Activated T-helper 1 cell treated with Interleukin-2 at 50 U/mL for 16 hours (primary cell): ENCODE measurements at places on chromosomes 13 and 19.
A peak's percentile ranks its signal among the peaks of the same experiment; 100 is the strongest.

GRCh38 chr19:55014714-55015113, 23.4 kb downstream of the GP6 start:
- DNase-seq: no peak

DNA sequence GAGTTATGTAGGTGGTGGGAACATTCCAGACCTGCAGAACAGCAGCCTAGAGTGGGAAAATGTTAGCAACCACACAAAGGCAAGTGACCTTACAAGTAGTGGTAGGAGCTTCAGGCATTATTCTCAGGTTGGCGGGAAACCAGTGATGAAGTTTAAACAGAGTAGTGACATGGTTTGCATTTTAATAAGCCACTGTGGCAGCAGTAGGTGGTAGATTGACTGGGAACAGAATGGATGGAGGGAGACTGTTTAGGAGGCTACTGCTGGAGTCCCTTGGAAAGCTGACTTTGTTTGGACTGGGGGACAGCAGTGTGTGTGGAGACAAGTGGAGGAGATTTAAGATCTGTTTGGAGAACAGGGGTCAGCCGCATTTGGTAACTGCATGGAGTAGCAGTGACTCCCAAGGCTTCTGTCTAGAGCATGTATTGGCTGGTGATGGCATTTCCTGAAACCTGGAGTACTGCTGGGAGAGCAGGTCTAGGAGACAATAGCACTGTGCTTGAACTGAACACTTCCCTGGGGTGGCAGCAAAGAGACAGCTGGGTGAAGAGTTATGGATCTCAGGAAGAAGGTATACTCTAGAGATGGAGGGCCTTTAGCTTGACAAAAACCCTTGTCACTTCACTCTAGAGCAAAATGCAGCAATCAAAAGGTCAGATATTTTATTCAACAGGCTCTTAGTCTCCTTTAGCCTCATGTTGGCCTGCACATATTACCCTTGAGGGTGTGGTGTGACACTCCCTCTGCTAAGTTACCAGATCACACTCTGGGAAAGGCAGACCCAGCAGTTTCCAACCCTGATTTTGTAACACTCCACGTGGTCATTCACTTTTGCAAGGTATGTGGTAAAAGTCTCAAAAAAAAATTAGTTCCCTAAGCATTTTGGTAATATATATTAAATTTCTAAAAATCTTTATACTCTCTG, 70.3 kb downstream of the DHRS12 start:
- no peak for DNase-seq

GRCh38 chr19:4305659-4306058, 1.3 kb downstream of the FSD1 start:
- no peak for DNase-seq

- DNase-seq: no peak
Observed at GRCh38 chr19:55206664-55207500, 2.4 kb downstream of the PTPRH start.

DNA sequence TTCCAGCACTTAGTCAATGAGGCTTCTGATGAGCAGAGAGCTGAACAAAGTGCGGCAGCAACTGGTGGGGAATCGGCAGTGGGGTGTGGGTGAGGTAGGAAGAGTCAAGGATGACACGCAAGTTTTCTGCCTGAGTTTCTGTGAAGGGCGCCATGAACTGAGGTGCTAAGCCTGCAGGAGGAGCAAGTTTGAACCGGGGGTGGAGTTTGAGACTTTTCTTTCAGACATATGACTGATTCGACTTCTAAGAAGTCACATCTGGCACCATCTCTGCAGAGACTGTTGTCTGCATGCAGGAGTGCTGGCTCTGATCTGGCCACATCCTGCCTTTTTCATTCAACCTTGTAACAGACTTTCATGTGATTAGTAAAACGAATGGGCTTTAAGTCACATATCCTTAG, 14.8 kb upstream of the GPI start:
- DNase-seq: peak; percentile 47

DNA sequence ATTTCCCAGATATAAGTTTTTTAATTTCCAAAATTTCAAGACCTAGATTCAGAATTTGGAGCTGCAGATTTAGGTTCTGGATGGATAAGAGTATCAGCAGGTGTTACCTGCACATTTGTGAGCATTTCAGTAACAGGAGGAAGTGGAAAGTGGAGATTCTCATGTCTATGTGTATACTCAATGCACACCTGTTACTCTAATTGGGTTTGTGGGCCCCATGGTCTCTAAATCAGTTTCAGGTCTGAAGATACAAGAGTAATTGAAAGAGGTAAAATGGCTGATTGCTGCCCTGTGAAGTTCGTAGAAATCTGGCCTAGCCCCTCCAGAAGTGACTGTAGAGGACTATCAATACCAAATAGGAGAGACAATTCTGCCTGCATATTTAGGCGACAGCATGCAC, 13.9 kb downstream of the ZNF675 start:
- no peak for DNase-seq

- no peak for DNase-seq
Observed at GRCh38 chr13:43787997-43788396, 1.2 kb upstream of the ENOX1 start.

DNA sequence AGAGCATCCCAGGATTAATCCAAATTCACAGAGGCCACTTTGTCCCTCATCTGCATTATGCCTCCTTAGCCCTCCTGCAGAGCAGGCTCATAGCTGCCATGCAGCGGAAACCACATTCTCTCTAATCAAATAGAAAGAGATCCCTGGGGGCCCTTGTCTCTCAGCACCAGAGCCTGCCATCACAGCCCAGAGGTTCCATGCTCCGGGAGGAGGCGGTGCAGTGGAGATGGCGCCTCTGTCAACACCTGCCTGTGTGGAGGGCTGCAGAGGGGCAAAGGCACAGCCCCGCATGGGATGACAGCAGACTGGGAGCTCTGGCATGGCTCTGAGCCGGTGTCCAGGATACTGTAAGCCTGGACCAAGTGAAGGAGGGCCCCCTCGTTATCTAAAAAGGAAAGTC, 111.3 kb downstream of the SLC7A1 start:
- no peak for DNase-seq

- DNase-seq: no peak
Observed at GRCh38 chr19:33706631-33707030, 84.9 kb downstream of the CHST8 start.
